ENCODE measurements at places on chromosomes 6 and 20.
A peak's percentile ranks its signal among the peaks of the same experiment; 100 is the strongest.

DNA sequence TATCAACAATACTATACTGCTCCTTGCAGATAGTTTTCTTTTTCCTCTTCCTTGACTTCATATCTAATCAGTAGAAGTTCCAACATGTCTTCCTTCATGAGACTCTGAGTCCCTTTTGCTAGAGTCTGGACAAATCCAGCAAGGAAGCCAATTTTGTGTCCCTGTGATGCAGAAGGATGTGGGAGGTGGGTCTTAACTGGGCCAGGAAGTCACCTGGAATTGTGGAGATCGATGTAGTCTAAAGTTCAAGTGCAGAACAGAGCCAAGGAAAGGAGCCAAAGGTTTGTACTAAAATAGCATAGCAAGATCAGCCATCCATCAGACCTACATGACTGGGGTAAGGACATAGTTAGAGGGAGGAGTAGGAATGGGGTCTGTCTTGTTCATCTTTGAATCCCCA, 37.6 kb downstream of the SPTLC3 start:
- no peak for DNase-seq

DNA sequence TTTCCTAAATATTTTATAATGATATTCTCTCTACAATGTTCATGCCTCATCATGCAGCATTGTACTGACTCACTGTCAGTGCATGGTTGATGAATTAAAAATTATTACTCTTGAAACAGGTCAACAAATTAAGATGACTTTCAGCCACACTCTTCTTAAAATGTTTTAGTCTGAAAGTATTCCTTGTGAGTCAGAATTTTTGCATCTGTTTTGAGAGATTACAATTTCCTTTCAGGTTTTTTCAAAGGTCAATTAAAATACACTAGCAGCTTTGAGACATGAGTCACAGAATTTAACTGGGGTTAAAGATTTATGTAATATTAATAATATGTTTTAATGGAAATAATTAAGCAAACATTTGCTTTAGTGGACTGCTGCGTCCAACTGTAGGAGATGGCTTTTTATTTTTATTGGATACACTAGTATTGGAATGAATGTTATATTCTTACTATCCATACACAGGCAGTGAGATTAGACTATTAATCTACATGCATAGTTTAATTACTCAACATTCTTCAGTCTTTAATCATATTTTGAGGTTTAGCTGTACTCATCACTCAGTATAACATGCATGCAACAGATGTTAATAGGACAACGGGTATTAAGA, 9.7 kb downstream of the COL12A1 start:
- no peak for DNase-seq

- DNase-seq: no peak
Measured at GRCh38 chr20:45817376-45818194, 5.1 kb downstream of the UBE2C start.

DNA sequence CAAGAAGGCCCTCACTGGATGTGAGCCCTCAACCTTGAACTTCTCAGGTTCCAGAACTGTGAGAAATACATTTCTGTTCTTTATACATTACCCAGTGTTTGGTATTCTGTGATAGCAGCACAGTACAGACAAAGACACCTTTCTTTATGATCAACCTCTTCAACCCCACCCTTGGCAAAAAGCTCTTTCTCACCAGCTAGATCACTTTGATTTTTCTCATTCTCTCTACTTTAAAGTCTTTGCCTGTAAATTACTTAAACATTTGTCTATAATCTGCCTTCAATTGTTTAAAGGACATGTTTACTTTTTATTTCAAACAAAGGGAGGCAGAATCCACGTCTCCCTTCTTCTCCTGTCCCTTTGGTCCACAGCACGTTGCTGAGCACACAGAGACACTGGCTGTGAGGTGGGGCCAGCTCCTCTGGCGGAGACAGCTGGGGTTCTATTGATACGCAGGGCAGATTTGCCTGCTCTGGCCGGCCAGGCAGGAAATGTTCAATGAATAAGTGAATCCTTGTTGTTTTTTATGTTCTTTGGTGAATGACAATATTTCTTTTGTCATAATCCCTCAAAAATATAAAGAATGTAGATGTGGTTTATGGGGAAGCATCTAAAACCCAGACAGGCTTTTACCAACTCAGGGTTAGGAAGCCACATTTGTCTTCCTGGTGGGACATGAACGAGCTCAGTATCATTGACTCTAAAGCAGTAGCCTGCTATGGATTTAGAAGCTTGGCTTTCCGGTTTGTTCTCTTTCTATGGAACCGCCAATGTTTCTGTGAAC, 52.9 kb downstream of the NEDD9 start:
- DNase-seq: no peak

- DNase-seq: no peak
Measured at GRCh38 chr20:38337561-38338140, 8.6 kb upstream of the LBP start.

DNA sequence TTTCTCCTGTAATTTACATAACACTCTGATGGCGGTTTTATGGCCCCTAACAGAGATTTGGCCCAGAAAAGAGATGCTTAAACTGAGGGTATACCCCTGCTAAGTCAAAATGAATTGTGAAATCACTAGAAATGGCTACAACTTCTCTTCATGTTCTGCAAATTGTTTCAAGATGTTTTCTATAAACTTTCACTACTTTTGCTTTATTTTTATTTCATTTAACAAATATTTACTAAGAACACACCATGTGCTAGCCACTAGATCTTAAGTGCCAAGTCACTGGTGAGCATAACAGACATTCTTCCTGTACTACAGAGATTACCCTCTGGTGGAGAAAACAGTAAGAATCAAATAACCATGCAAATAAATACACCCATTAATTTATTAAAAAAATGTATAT, 87.6 kb downstream of the KCNQ5 start:
- DNase-seq: no peak

DNA sequence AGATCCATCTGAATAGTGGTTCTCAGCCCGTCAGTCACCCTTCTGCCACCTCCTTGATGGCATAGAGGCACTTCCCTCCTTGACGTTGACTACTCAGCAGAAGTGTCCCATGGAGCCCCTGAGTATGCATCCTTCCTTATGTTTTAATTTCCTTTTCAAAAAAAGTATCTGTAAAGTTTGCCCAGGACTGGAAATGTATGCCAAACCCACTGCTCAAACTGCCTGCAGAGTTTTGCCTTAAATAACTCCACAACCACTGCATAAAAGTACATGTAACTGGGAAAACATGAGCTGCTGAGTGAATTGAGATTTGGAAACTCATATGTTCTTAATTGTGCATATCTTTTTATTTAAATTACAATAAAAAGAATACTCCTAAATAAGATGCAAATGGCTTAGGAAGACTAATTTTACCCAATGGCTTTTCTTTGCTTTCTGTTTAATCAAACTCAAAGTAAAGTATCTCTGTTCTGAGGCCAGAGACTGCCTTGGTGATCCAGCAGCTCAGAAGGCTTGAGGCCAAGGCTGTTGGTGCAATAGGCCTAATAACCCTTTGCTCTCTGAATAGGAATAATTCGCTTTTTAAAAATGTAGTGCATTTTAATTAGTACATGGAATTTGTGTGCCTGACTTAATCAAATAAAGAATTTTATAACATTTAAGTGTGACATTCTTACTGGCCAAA, 90.4 kb downstream of the FNDC1 start:
- DNase-seq: no peak

GRCh38 chr6:6407071-6407741, 86.7 kb upstream of the F13A1 start:
- no peak for DNase-seq

GRCh38 chr6:7630792-7631191, 40.8 kb downstream of the SNRNP48 start:
- DNase-seq: no peak

- no peak for DNase-seq
Measured at GRCh38 chr6:44041461-44042260, 85.6 kb downstream of the MRPL14 start.

- no peak for DNase-seq
Measured at GRCh38 chr20:53354314-53354713, 239.3 kb downstream of the ZNF217 start.

DNA sequence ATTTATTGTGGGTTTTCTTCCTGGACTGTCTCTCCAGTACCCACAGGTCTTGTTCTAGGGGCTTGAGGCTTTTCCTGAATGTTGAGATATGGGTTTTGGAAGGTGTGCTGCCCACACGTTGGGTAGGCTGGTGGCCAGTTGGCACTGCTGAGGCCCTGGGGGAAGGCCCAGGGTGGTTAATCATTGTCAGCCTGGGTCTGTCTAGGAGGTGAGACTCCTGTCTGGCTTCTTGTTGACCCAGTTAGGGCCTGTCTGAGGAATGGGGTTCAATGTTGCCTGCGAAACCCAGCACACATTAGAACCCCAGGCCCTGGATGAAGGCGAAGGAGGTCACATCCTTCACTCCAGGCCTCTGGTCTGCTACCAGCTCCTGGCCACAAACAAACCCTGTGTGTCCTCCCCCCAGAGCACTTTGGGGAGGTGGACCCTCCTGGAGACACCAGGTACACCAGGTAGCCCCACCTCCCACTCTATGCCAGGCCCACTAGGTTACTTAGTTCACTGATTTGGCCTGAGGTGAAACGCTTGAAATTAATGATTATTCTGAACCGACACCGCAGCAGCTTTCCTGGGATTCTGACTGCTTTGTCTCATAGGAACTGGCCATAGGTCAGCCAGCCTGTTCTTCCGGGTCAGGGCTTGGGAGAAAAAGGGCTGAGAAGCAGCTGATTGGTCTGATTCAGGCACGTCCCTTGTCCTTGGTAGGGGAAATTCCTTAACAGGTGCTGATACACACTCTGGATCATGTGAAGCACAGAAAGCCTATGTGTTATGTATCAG, 15.2 kb downstream of the DNMT3B start:
- DNase-seq: no peak

DNA sequence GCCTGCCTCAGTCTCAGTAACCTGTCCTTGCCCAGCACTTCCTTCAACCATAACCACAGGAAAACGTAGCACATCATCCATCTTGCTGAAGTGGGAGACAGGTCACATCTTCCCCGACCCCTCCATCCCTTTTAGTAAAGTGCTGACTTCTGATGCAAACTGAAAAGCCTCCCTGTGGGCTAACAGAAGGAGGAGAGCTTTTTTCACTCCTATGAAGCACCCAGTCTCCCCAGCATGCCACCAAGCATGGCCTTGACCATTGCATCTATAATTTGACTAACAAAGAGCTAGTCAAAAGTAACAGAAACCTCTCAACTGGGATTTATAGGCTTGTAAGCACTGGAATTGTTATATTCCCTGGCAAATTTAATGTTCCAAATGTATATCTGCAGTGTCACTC, 288.9 kb upstream of the IRAK1BP1 start:
- no peak for DNase-seq

DNA sequence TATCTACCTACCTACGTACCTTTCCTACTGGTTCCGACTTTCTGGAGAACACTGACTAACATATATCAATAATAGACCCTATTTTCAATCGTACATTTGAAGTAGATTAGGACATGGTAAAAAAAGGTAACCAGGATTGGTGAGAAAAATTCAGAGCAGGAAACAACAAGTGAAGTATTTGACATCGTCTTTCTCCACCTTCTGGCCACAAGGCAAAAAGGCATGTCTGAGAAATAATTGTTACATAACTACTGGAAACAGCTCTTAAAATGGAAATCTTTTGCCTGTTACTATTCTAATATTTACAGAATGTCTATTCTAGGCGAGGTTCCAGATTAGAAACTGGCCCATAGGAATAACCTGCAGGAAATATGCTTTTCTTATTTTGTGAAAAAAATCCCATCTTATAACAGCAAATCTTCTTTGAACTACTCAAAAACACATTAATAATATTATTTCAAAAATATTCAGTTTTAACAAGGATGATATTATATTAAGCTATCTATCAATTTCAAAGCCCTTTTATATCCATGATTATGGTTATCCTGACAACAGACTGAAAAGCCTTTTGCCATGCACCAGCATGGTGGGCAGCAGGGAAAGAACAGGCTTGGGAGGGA, 80.8 kb downstream of the RCAN2 start:
- DNase-seq: peak; percentile 30

DNA sequence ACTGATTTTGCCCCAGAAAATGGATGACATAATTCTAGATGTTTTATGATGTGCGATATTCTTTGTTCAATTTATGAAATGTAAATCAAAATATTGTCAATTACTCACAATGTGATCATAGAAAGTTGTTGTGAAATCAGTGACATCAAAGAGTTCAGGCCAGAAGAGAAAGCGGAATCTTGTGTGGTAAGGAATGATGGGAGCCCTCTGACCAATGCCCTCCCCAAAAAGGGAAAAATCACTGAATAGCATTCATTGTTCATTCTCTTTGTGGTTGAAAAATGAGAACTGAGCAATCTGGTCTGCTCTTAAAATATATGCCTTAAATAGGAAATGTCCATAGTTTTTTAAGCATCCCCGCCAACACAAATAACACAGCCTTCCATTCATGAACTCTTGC, 247.1 kb upstream of the GRIK2 start:
- DNase-seq: no peak

DNA sequence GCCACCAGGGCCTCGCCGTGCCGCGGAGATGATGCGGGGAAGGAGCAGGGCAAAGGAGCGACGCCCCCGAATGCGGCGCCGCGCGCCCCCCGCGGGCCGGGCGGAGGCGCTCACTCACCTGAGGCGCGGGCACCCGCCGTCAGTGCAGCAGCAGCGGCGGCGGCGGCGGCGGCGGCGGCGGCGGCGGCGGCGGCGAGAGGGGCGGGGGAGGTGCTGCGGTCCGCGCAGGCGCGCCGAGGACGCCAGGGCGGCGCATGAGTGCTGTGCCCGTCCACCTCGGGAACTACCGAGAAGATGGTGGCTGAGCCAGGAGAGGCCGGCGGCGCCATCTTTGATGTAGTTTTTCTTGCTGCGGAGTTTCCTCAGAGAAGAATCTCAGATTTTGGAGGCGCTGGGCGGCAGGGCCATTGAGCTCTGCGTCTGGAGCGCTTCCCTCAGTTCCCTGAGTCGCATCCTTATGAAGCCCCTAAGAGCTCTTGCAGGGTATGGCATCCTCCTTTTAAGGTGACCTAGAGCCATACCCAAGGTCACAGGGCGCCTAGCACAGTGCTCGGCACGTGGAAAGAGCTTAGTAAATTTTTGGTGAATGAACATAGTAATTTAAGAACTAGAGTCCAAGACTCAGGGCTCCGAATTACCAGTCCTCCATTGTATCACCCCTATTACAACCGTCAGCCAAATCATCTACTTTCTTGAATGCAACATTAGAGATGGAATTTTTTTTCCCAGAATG, at the start of gene NDRG3:
NDRG3 (minus strand) TSS at position 164 of the 733 bp plus-strand sequence. CDS start 24,355 bp downstream, outside the sequence.
- peak; percentile 85 for DNase-seq

GRCh38 chr20:32966881-32967781, 37.1 kb downstream of the SUN5 start:
- DNase-seq: no peak

GRCh38 chr6:106866875-106867658, 107.5 kb downstream of the CD24 start:
- DNase-seq: no peak
